Heart right ventricle (tissue), 16 donors: ENCODE measurements at places on chromosomes 16 and 17. TPM values are rescaled to one million over a fixed set of nuclear protein-coding genes. Genes with fewer than 3 reads are reported as not detected.

DNA sequence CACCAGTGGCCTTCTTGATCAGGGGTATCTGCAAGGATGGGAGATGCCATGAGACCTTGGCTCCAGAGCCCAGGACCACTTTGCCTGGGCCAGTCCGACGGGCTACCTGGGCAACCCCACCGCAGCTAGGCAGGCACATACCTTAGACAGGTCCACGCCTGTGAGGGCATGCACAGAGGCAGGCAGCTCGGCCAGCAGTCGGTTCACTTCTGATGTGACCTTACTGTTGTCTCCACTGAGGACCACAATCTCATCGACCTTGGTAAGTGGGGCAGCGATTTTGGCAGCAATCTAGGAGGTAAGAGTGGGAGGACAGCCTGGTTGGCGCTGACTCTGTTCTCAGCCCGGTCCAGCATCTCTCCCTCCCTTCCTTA is 17.0 kb downstream of the FLOT2 start:
- no peaks in the 10 kb centered on the region for H3K27me3 ChIP-seq
- H3K27ac ChIP-seq, result no peak overlapping the region
- peaks cover 12% of the 10 kb centered on the region for H3K4me1 ChIP-seq
- no peak overlapping the region for H3K4me3 ChIP-seq
- DNase-seq, result no peak

GRCh38 chr16:15976929-15977637 is 27.7 kb downstream of the ABCC1 start:
- no peak for DNase-seq
- H3K27me3 ChIP-seq, result no peaks in the 10 kb centered on the region
- peaks cover 43% of the 10 kb centered on the region for H3K4me1 ChIP-seq
- H3K27ac ChIP-seq, result peak overlapping the region; percentile 78

- H3K36me3 ChIP-seq, result no peaks in the 10 kb centered on the region
- no peak for DNase-seq
- no peak overlapping the region for H3K27ac ChIP-seq
These were observed 1.2 kb downstream of the ORMDL3 start for GRCh38 chr17:39926135-39926587.

DNA sequence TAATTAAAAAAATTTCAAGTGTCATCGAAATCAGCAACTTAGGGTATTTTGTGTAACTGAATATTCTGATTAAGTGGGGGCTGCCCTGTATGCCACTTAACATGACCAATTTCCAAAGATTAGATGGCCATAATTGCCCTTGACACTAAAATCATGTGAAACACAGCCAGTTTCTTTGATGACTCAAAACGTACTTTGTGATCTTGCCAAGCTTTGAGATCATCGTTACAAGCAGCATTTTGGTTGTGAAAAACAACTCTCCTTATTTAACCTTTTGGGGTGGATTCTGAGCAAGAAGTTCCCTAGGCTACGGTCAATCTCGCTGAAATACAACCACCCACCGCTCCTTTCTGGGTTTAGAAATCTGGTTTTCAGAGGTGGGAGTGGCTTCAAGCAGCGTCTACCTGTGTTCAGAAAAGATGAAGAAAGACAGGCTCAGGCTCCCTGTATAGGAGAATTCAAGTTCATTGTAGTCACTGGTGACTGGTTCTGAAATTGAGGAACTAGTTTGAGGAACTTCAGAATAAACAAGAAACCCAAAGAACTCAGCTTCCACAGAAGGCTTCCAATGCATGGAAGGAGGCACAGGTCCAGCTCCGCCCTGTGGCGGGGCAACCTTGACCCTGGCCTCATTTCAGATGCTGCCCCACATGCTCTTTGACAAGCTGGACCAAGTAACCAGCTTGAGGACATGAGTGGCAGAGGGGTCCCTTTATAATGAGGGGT is 9.4 kb downstream of the MAP3K14 start:
- H3K27me3 ChIP-seq, result no peaks in the 10 kb centered on the region
- H3K4me1 ChIP-seq, result peaks cover 95% of the 10 kb centered on the region
- no peak overlapping the region for H3K4me3 ChIP-seq
- H3K27ac ChIP-seq, result peak overlapping the region; percentile 45
- no peak for DNase-seq

DNA sequence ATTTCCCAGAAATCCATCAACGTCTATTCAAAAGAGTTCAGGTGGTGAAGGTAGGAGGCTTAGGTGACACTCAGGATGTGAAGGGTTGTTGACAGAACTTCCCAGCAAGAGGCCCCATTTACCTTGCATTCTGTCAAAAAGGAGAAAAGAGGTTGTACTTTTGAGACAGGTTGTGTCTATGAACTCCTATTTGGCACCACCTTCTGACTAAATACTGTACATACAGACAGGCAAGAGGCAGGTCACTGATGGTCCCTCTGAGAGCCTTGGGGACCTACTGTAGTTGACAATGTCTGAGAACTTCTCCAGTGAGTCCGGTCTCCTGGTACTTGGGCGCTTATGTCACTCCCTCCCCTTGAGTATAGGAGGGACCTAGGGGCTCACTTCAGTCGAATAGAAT is 479.3 kb upstream of the ZFHX3 start:
- H3K4me3 ChIP-seq, result no peak overlapping the region
- no peaks in the 10 kb centered on the region for H3K36me3 ChIP-seq
- DNase-seq, result no peak
- H3K27ac ChIP-seq, result no peak overlapping the region
- H3K27me3 ChIP-seq, result no peaks in the 10 kb centered on the region
- H3K4me1 ChIP-seq, result peaks cover 3% of the 10 kb centered on the region

GRCh38 chr17:34259146-34259545 is 4.1 kb downstream of the CCL2 start:
- DNase-seq, result no peak
- no peaks in the 10 kb centered on the region for H3K27me3 ChIP-seq
- no peak overlapping the region for H3K27ac ChIP-seq
- H3K4me1 ChIP-seq, result peaks cover 26% of the 10 kb centered on the region
- H3K36me3 ChIP-seq, result peaks cover 8% of the 10 kb centered on the region

GRCh38 chr16:62035115-62036092 is 834 bp downstream of the CDH8 start:
- no peak overlapping the region for H3K27ac ChIP-seq
- no peak for DNase-seq
- no peaks in the 10 kb centered on the region for H3K36me3 ChIP-seq
- H3K4me1 ChIP-seq, result peaks cover 9% of the 10 kb centered on the region
- H3K27me3 ChIP-seq, result no peaks in the 10 kb centered on the region

DNA sequence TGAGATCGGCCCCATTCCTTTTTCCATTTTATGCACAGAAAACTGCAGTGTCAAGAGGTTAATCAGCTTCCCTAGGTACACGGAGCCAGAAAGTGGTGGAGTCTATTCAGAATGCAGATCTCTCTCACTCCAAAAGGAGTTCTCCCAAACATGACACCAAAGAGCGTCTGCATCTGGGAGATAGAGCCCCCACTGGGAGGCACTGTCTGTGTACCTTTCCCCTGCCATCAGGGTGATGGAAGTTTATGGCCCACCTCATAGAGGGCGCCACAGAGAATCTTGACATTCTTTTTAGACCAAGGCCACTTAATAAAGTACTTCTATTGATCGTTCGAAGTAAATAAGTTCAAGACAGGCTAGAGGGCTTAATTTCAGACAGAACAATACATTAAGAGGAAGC is 493.7 kb upstream of the ERCC4 start:
- H3K4me1 ChIP-seq, result no peaks in the 10 kb centered on the region
- H3K27me3 ChIP-seq, result no peaks in the 10 kb centered on the region
- H3K27ac ChIP-seq, result no peak overlapping the region
- H3K4me3 ChIP-seq, result no peak overlapping the region

DNA sequence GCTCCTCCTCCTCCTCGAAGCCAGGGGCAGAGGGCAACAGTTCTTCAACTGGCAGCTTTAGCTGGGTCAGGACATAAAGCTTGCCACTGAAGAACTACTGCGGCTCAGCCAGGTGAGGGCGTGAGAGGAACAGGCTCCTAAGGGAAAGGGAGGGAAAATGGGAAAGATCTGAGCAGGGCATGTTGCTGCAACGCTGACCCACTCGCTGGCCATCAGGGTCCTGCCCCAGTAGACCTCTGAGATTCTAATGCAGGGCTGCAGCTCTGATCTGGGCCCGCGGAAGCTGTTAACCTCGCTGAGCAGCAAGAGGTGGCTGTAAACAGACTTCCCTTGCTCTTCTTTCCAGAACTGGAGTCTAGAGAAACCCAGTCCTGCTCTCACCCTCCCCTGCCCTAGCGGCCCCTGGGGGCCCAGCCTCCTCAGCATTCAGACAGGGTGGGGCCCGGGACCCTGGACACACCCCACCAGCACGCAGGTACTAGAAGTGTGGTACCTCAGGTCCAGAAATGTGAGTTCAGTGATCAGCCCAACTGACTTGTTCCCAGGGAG is 3.8 kb upstream of the TLCD2 start:
- peak overlapping the region; percentile 95 for H3K4me3 ChIP-seq
- no peak for DNase-seq
- H3K36me3 ChIP-seq, result peaks cover 31% of the 10 kb centered on the region
- H3K27ac ChIP-seq, result peak overlapping the region; percentile 99
- no peaks in the 10 kb centered on the region for H3K27me3 ChIP-seq

- DNase-seq, result no peak
- no peaks in the 10 kb centered on the region for H3K36me3 ChIP-seq
- H3K27ac ChIP-seq, result peak overlapping the region; percentile 76
- no peaks in the 10 kb centered on the region for H3K27me3 ChIP-seq
- H3K4me3 ChIP-seq, result no peak overlapping the region
- peaks cover 8% of the 10 kb centered on the region for H3K4me1 ChIP-seq
These were observed 4.1 kb upstream of the GPRC5C start for GRCh38 chr17:74427763-74428153.

GRCh38 chr17:21113049-21113690 is 13.6 kb upstream of the DHRS7B start:
- no peaks in the 10 kb centered on the region for H3K27me3 ChIP-seq
- no peak overlapping the region for H3K27ac ChIP-seq
- H3K4me1 ChIP-seq, result no peaks in the 10 kb centered on the region
- DNase-seq, result no peak
- H3K36me3 ChIP-seq, result no peaks in the 10 kb centered on the region
- H3K4me3 ChIP-seq, result no peak overlapping the region

GRCh38 chr17:18230288-18231141 is 5.1 kb downstream of the LLGL1 start:
- no peaks in the 10 kb centered on the region for H3K27me3 ChIP-seq
- DNase-seq, result no peak
- H3K36me3 ChIP-seq, result peaks cover 32% of the 10 kb centered on the region
- H3K27ac ChIP-seq, result no peak overlapping the region
- peaks cover 8% of the 10 kb centered on the region for H3K4me1 ChIP-seq
- H3K4me3 ChIP-seq, result no peak overlapping the region

DNA sequence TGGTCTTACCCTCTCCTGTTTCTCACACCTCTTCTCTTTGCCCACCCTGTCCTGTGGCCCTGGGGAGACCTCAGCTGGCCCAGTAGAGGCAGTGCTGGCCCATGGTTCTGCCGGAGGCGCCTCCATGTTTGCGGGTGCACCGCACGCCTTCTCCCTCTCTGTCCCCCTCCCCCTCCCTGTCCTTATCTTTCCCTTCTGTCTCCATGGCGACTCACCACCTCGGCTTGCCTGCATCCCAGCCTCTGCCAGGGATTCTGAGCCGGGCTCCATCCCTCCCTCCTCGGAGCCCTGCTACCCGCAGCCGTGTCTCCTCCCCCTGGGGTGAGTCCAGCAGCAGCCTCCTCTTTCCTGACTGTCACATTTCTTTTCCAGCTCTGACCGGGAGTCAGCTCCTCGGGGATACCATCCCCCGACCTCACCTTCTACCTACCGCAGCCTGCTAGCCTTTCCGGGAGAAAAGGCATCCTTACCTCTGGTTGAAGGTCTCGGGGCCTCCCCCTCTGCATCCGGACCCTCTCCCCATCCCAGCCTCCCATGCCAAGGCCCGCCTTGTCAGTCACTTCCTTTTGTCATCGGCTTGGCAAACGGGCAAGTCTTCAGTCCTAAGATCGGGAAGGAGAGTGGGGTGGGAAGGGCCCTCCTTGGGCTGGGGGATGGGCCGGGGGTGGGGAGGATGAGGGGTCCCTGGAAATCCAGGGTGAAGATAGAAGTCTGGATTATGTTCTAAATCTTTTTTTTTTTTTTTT is at the start of gene RNF112:
Gene RNF112, plus strand, starts transcription at position 358 of the 746 bp plus-strand sequence. Its CDS starts 177 bp downstream, at position 535.
- DNase-seq, result no peak
- H3K4me1 ChIP-seq, result peaks cover 7% of the 10 kb centered on the region
- no peaks in the 10 kb centered on the region for H3K27me3 ChIP-seq

DNA sequence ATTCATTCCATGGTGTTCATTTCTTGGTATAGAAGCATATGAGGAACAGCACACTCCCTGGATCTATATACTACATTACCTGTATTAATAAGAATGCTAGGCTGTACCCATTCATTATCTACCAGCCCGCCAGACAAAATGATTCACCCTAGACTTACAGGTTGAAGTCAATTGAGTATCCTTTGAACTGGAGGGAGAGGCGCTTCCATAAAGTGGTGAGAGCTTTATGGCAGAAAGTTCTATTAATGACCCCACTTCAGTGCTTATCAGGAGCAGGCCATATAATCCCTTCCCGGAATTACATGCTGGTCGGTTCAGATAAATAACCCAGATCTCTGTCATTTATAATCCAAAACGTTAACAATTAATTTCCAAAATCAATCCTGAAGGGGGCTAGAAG is 44.5 kb upstream of the TOX3 start:
- no peaks in the 10 kb centered on the region for H3K36me3 ChIP-seq
- no peak for DNase-seq
- H3K27me3 ChIP-seq, result no peaks in the 10 kb centered on the region

DNA sequence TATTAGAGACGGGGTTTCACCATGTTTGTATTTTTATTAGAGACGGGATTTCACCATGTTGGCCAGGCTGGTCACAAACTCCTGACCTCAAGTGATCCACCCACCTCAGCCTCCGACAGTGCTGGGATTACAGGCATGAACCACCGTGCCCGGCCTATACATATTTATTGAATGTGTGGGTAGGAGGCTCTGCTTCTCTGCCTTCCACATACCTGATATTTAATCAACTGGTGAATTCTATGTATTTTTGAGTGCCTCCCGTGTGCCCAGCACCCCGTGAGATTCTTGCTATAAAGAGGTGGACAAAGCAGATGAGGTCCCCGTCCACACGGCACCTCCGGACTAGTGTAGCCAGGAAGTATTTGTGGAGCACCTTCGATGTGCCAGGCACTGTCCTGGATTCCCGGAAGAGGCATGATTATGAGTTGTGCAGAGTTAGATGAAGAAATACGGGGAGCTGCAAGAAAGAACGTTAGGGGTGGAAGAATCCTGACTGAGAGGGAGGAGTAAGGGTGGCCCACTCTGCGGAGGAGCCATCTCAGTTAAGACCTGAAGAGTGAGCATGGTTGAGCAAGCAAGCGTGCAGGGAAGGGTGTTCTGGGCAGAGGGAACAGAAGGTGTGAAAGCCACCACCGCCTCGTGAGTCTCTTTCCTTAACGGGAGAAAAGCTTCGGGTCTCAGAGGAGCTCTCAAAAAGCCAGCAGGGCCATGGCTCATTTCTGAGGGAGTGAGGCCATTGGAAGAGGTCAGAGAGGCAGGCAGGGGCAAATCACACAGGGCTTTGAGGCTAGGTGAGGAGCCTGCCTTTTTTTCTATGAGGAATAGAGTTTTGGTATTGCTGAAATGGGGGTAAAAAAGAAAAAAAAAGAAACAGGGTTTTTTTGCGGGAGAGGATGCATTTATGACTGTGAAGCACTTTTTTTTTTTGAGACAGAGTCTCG is 21.2 kb downstream of the CRISPLD2 start:
- peaks cover 34% of the 10 kb centered on the region for H3K4me1 ChIP-seq
- no peak overlapping the region for H3K4me3 ChIP-seq
- peaks cover 62% of the 10 kb centered on the region for H3K36me3 ChIP-seq

- no peak for DNase-seq
- H3K4me3 ChIP-seq, result no peak overlapping the region
- no peaks in the 10 kb centered on the region for H3K4me1 ChIP-seq
- no peaks in the 10 kb centered on the region for H3K36me3 ChIP-seq
- no peak overlapping the region for H3K27ac ChIP-seq
These were observed 81.2 kb downstream of the DYNLRB2 start for GRCh38 chr16:80622007-80622406.

The HOXB8 gene
- polyA plus RNA-seq, result not detected

The ADCY9 gene
- polyA plus RNA-seq, result 11.5 TPM

The FADS6 gene
- polyA plus RNA-seq, result not detected
